Umbilical cord (tissue), 2 donors: ENCODE measurements at places on chromosomes 13 and 19. TPM values are rescaled to one million over a fixed set of nuclear protein-coding genes. Genes with fewer than 3 reads are reported as not detected.

DNA sequence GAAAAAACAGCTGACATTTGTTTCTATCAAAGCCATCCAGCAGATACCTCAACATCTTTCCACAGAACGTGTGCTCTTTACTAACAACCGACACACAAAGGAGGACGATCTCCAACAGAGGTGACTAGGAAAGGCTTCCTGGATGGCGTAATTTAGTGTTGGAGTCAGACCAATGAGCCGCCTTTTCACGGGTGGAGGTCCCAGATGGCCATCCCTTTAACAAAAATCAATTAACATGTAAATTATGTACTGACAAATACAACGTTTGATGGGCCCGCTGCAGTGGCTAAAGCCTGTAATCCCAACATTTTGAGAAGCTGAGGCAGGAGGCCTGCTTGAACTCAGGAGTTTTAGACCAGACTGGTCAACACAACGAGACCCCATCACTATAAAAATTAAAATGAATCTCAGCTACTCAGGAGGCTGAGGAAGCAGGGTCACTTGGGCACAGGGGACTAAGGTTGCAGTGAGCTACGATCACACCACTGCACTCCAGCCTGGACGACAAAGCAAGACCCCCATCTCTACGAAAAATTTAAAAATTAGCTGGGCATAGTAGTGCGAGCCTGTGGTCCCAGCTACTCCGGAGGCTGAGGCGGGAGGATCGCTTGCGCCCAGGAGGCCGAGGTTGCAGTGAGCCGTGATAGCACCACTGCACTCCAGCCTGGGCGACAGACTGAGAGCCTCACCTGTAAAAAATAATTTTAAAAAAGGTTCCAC, 1.2 kb upstream of the DPY19L3 start:
- DNase-seq = no peak

DNA sequence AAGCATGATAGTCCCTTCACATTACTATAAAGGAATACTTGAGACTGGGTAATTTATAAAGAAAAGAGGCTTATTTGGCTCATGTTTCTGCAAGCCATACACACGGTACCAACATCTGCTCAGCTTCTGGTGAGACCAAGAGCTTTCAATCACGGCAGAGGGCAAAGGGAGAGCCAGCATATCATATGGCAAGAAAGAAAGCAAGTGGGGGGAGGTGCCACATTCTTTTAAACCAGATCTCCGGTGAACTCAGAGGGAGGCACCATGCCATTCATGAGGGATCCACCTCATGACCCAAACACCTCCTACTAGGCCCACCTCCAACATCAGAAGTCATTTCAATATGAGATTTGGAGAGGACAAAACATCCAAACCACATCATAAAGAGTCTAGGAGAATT, 20.3 kb downstream of the XPO4 start:
- no peak for DNase-seq

DNA sequence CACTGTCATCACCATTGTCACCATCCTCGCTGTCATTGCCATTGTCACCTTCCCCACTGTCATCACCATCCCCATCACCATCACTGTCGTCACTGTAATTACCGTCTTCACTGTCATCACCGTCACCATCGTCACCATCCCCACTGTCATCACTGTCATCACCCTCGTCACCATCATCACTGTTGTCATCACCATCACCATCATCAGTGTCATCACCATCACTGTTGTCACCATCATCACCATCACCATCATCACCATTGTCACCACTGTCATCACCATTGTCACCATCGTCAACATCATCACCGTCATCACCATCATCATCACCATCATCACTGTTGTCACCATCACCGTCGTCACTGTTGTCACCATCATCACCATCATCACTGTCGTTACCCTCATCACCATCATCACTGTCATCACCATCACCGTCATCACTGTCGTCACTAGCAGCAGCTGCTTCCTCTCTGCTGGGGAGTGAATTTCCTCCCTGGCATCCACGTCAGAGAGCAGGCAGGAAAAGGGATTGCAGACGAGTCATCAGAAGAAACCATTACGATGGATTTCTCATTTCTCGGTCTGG, 27.3 kb downstream of the TMEM255B start:
- DNase-seq = no peak

GRCh38 chr13:26786651-26787295, 26.2 kb upstream of the GPR12 start:
- DNase-seq = no peak

- no peak for DNase-seq
Observed at GRCh38 chr13:95485045-95485517, 67.4 kb upstream of the CLDN10 start.

Gene SIAH3
- 2.9 TPM for total RNA-seq

Gene CRX
- total RNA-seq = 1.7 TPM
